Nephron progenitor cell (in vitro differentiated cells): ENCODE measurements at places on chromosomes 3 and 15.
A peak's percentile ranks its signal among the peaks of the same experiment; 100 is the strongest.

GRCh38 chr3:143001369-143002082, at the start of gene U2SURP:
Gene U2SURP (plus strand): TSS chr3:143001570. CDS start chr3:143001629, 59 bp downstream.
- peak; percentile 91 for DNase-seq

- no peak for DNase-seq
Observed at GRCh38 chr3:106341586-106342162, 472.9 kb upstream of the CBLB start.

- DNase-seq = no peak
Observed at GRCh38 chr3:39329493-39329892, at the start of gene CCR8. Gene CCR8 (plus strand): TSS chr3:39329709. CDS start chr3:39332332, 2,623 bp downstream.

GRCh38 chr3:150446470-150446977, 38.4 kb downstream of the TSC22D2 start:
- DNase-seq = no peak

DNA sequence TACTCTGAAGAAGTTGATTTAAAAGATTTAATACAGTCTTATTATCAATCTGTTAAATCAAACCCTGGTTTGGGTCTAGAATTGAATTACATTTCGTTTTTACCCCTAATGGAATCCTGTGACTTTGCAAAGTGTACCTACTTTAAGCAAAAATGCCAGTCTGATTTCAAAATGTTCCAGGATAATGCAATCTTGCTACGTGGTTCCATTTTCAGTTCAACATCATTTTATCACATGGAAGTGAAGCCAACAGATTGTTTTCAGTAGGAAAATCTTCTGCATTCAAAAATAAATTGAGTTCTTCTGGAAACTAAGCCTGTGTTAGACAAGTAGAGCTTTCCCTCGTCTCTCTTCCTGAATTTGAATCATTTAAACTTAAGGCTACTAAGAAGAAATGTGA, 356.4 kb downstream of the CHST2 start:
- no peak for DNase-seq

DNA sequence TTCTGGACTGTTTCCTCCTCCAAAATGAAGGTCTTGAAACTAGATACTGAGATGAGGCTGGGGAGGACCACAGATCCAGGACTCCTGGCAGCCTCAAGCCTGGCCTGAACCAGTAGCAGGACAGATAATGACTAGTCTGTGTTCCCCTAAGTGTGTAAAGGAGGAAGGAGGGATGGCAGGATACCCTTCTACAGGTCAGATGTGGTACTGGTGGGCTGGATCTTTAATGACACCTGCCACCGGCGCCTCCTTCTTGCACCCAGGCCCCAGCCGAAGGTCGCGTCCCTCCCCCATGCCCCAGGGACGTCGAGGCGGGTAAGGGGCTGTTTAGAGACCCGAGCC, 556 bp downstream of the USP19 start:
- no peak for DNase-seq

DNA sequence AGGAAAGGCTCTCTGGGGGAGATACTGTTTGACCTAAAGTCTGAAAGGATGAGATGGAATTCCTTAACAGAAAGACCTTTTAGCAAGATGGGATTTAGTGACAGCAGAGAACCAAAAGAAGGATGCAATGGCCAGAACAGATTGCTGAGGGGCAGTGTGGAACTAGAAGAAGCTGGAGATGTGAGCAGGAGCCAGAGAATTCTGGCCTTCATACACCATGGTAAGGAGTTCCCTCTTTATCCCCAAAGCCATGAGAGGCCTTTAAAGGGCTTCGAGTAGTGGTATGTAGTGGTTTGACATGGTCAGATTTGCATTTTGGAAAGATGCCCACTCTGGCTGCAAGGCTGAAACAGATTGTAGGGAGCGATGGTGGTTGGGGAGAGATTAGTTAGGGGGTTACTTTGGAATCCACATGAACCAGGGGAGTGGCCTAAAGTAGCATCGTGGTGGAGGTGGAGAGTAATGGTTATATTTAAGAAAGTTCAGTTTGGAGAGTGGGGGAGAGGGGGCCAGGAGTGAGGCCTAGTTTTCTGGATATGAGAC, 34.0 kb upstream of the NPHP3 start:
- DNase-seq = no peak

- no peak for DNase-seq
Observed at GRCh38 chr3:189772584-189772983, 141.4 kb downstream of the TP63 start.

DNA sequence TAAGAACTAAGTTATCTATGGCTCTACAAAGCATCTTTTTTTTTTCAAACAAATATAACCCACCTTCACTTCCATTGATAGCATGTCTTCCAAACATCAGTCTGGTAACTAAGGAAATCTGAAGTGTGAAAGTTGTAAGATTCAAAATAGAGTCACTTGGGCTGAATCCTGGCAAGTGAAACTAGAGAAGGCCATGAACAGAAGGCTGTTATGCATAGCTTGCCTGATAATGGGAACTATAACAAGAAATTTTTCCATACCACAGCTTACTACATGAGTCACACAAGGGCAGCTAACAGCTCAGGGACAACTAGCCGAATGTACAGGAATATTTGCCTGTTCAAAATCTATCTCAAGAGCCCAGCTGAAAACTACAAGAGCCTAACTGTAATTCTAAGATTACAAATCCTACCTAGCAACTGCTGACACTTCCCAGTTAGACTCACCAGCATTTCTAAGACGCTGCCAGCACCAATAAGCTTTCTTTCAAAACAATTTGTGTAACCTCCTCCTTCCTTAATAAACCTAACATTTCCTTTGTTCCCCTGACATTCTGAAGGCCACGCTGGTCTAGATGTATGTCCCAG, 1066.5 kb downstream of the PLOD2 start:
- no peak for DNase-seq

DNA sequence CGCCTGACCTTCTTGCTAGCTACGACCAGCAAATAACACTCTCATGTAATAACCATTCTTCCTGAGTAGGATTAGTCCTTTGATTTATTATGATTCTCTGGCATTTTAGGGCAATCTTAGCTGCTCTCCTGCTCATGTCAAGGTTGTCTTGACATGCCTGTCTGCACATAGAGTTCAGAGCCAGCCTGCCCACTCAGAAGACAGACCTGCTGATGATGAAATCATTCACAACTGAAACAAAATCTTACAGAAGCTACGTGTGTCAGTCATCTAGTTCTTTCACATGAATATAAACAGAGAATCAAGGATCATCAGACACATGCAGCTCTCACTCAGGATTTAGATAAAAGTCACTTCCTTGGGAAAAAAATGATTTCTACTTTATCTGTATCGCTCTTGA, 173.6 kb upstream of the LYSMD4 start:
- DNase-seq = no peak

GRCh38 chr3:130088061-130088460, 6.4 kb downstream of the ALG1L2 start:
- DNase-seq = no peak

- DNase-seq = peak; percentile 28
Observed at GRCh38 chr3:141114816-141115460, 63.8 kb downstream of the SPSB4 start.
